Stimulated activated CD4-positive, alpha-beta T cell treated with anti-CD3 and anti-CD28 coated beads, Interleukin-12 subunit alpha, Interleukin-12 subunit beta, amount 100 ng/mL, for 4 hours (primary cell): ENCODE measurements at places on chromosomes 1 and 21.

DNA sequence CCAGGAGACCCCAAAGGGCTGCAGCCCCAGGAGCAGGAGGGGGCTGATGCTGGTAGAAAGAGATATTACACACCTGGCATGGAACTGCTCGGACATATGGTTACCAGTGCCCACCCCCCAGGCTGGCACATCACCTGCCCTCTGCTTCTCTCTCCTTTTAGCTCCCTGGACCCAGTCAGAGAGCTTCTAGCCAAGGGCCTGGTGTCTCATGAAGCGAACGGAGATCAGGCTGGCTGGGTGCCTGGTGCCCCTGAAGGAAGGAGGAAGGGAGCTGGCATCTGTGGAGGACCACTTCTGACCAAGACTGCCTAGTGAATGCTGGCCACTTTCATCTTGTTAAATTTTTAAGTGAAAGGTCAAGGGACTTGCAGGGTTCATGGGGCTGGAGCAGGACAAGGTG, 53.1 kb downstream of the FOXO6 start:
- DNase-seq: no peak

GRCh38 chr21:46428987-46429710, 29.5 kb upstream of the DIP2A start:
- no peak for DNase-seq

DNA sequence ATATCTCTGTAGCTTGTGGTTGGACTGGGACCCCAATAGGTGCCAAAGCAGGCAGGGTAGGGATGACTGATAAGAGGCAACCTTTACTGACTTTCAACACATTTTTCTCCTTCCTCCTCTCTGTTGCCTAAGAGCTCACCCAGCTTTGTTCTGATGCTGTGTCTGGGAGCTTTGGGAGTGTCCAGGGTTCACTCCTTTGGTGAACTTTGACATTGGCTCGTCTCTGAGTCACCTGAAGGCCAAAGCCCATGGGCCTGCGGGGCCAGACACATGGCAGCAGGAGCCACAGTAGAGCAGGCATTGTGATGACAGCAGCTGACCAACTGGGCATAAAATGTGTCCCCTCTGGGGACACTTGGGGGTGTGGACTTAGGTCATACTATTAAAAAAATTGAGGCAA, 99.5 kb upstream of the ZNF644 start:
- no peak for DNase-seq

- no peak for DNase-seq
These were observed 88.3 kb downstream of the TPR start for GRCh38 chr1:186286615-186287315.

GRCh38 chr1:216750961-216751360, 27.7 kb upstream of the ESRRG start:
- no peak for DNase-seq

GRCh38 chr1:17190010-17190995, 14.6 kb upstream of the PADI1 start:
- no peak for DNase-seq

DNA sequence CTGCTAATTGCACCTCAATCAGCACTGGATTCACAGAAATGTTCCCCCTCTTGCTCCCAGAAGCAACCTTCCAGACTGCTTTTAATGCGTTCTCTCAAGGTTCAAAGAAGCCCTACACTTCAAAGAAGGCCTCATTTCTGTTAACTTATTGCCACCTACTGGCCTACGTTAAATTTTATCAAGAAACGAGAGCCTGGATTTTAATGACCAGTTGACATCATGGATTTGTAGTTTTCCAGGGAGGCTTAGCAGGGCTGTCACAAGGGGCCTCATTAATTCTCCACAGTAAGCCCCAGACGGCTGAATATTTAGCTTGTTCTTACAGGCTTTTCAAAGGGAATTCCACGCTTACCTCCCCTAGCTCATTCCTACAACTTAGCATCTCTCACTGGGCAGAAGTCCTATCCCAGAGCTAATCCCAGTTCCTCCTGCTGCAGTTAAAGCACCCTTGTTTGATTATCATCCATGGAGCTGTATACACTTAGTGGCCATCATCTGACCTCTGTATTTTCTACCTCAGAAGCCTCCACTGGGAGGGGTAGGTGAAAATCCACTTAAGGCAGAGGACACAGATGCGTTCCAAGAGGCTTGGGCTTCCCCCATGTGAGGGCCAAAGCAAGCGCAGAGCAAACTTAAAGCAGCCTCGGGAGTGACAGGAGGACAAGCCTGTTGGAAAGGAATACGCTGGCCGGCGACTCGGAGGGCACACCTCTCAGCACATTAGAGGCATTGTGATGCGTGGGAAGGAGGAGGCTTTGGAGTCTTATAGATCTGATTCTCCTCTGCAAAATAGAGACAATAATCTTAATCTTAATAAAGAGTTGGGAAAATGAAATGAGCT, 32.2 kb upstream of the CYP4X1 start:
- DNase-seq: no peak

DNA sequence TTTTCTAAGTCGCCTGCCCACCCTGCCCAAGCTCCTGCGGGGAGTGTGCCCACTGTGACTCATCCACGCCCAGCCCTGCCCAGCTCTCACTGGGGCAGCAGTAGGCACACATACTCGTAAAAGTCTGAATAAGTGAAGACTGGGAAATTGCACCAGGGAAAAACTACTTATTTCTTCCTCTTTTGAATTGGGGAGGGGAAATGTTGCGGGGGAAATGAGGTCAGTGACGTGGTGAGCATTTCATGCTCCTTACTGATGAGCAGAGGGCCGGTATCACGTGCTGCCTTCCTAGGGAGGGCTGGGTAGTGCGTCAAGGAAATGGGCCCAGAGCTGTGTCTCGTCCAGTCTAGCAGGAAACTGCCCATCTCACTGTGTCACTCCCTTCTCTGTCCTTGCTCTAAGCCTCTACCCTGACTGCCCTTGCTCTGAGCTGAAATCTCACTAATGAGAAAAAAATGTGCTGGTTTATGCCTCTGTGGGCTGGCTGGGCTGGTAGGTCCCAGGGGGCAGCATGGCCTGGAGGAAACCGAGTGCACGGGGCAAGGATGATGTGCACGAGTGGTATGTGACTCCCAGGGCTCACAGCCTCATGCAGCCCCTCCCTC, 13.5 kb upstream of the TNFRSF1B start:
- DNase-seq: no peak

DNA sequence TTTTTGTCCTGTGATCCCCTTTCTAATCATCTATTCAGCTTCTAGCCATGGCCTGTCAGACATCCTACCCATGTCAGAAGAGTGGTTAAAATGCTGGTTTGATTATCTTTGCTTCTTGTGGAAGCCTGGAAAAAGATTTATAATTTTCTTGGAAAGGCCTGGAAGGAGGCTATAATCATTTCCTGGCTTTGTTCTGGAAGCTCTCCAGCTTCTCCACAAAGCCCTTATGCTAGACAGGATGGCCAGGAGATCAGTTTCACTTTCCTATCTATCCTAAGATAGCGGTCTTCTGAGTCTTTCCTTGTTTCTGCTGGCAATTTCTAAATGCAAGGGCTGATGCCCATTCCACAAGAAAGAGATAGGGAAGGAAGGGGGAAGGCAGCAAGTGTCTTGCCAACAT, 90.9 kb upstream of the SLC44A3 start:
- DNase-seq: no peak

GRCh38 chr1:223243441-223244050, 100.5 kb upstream of the TLR5 start:
- DNase-seq: no peak

- no peak for DNase-seq
These were observed 220.2 kb downstream of the TBX15 start for GRCh38 chr1:118767971-118768370.

DNA sequence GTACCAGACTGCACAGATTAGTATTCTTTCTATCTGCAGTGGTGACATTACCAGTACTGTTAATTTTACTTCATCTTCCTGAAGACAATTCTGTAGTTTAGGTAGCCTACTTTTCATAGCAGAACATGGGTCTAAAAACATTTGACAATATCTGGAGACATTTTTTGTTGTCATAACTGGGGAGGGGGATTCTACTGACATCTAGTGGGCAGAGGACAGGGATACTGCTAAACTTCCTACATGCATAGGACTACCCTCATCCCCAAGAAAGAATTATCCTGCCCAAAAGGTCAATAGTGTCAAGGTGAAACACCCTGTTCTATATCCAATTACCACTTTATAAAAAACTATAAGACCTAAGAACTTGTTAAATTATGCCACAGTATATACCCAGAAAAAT, 3.4 kb upstream of the ARHGAP29 start:
- no peak for DNase-seq

DNA sequence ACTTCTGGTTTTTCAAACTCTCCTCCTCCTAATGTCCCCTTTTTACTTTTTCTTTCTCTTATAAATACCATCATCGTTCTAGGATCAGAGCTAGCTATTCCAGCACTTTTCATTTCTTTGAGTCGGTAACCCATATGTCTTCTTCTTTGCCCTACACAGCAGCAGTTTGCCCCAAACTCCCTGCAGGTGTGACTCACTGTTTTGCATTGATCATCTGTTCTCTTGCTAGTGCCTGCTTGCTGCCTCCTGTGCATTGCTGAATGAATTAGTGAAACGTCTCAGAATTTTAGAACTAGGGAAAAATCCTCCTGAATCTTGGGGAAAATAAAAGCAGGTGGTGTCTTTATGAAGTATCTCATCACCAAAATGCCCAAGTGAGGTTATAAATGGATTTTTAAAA, 21.7 kb downstream of the KCNK2 start:
- no peak for DNase-seq

DNA sequence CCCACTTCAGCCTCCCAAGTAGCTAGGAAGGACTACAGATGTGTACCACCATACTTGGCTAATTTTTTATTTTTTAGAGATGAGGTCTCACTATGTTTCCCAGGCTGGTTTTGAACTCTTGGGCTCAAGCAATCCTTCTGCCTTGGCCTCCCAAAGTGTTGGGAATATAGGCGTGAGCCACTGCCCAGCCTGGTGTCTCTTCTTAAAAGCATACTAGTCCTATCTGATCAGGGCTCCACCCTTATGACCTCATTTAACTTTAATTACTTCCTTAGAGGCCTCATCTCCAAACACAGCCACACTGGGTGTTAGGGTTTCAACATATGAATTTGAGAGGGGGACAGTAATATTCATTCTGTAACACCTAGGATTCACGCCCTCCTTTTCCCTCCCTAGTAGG, 130.9 kb downstream of the GLIS1 start:
- DNase-seq: no peak

- DNase-seq: no peak
These were observed 2.2 kb downstream of the ELOA start for GRCh38 chr1:23745515-23745914.

GRCh38 chr21:25558123-25558522, 49.2 kb downstream of the MRPL39 start:
- DNase-seq: no peak

GRCh38 chr1:78005755-78006154, 1.0 kb downstream of the DNAJB4 start:
- no peak for DNase-seq

- no peak for DNase-seq
These were observed 223.7 kb upstream of the ADAMTS5 start for GRCh38 chr21:27190601-27191000.

DNA sequence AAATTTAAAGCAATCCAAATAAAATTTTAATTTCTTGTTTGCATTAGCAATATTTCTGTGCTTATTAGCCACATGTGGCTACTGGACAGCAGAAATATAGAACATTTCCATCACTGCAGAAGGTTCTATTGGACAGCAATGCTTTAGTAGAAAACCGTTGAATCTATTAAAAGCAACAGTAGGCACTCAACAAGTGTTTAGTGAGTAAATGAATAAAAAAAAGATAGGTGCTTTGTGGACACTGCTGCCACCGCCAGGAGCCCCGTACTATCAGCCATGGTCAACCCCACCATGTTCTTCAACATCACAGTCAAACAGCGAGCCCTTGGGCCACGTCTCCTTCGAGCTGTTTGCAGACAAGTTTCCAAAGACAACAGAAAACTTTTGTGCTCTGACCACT, 74.5 kb upstream of the MUTYH start:
- DNase-seq: no peak

DNA sequence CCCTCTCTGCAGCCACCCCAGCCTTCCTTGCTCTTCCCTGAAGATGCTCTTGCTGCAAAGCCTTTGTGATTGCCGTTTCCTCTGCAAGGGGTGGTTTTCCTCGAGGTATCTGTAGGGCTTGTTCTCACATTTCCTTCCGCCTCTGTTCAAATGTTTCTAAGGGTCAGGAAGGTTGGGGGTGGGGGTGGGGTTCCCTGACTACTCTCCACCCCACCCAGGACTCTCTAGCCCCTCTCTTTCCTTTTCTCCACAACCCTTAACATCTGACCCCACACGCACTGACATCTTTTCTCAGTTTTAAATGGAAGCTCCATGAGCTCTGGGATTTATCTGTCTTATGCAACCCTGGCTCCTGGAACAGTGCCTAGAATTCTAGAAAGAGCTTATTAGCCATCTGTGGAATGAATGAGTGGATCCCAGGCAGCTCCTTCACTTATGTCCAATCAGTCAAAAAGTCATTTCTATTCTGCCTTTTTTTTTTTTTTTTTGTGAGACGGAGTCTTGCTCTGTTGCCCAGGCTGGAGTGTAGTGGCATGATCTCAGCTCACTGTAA, 27.3 kb upstream of the ZNF362 start:
- no peak for DNase-seq

DNA sequence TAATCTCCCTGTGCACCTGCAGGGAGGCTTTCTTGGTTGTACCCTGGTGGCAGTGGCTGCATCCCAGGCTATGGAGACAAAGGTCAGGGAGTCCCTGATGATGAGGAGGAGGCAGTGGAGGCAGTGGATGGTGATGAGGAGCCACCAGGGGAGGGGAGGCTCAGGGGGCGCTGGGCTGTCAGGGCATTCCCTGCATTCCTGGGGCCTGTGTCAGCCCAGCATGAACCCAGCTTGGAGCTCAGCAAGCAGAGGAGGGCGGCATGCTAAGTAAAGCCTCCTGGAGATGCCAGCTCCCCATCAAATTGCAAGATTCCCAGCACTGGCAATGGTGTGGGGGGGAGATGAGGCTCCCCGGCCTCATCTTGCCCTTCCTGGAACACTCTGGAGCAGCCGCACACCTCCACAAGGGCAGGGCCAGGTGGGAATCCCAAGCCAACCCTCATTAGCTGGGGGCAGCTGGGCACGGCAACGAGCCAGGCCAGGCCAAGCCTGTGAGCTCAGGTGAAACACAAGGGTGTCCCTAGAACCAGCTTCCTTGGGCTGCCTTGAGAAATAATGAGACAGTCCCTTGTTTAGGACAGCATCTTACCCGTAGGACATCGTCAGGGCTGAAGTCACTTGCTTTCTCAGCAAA, 469.5 kb downstream of the MATN1 start:
- DNase-seq: no peak

GRCh38 chr1:157201767-157202166, 63.6 kb upstream of the ETV3 start:
- DNase-seq: no peak

DNA sequence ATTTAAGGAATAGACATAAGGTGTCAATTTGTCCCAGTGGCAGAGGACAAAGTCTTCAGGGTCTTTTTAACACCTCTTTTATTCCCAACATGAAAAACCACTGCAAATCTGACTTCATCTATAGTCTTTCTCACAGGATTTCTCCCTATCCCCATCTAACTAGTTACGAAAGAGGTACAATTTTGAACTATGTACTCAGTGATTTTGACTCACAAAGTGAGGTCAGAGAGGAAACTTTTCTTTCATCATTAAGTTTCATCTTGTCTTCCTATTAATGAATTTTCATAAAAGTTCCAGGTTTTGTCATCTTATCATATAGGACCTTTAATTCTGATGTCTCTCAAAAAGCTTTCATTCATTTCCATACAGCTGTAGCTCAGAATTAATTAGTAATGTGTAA, 63.3 kb downstream of the ASH1L start:
- no peak for DNase-seq
